ENCODE measurements at places on chromosomes 6 and 20. TPM values are rescaled to one million over a fixed set of nuclear protein-coding genes. Genes with fewer than 3 reads are reported as not detected.
A peak's percentile ranks its signal among the peaks of the same experiment; 100 is the strongest.

The CLVS2 gene
- total RNA-seq: not detected

DNA sequence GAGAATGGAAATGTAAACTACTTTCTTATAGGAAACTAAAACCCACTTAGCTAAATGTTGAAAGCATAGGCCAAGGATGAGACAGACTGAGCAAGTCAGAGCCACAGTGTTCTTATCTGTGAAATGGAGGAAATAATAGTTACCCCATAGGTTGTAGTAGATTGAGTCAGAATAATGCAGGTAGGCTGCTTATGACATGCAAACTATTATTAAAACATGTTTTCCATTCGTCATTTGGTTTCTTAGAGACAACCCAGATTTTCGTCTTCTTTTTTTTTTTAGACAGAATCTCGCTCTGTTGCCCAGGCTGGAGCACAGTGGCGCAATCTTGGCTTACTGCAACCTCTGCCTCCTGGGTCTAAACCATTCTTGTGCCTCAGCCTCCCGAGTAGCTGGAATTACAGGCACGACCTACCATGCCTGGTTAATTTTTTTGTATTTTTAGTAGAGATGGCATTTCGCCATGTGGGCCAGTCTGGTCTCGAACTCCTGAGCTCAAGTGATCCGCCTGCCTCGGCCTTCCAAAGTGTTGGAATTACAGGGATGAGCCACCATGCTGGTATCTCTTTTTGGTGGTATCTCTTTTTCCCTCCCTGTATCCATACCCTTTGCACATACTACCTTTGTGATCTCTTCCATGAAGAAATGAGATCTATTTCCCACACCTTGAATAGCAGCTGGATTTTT, 196.5 kb upstream of the ZNF217 start:
- peak; percentile 84 for DNase-seq

GRCh38 chr6:12174878-12175277, 115.3 kb upstream of the EDN1 start:
- DNase-seq: peak; percentile 86

The XKR7 gene
- not detected for total RNA-seq

DNA sequence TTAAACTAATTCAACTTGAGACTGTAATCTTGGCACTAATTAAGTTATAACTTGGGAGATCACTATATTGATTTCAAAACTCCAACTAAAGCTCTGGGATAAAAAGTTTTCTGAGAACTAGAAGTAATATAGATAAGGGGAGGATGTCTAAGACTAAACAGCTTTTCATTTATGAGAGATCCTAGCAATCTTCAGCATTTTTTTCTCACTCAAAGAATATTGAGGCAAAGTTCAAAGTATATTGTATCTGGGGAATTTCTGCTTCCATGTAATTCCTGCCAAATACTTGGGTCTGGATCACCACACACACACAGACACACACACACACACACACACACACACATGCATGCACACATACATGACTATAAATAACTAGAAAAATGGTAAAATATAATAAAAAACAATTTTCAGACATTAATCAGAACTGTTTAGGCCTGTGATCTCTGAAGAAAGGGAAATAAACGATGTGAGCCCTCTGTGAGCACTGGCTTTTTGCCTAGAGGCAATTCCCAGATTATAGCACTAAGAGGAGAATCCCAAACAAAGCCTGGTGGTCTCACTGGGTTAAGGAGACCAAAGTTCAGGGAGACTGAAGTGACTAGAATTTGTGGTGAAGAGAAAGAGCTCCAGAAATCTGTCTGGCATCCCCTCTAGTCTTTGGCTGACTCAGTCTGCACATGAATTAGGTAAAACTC, 92.8 kb downstream of the ADAT2 start:
- no peak for DNase-seq

DNA sequence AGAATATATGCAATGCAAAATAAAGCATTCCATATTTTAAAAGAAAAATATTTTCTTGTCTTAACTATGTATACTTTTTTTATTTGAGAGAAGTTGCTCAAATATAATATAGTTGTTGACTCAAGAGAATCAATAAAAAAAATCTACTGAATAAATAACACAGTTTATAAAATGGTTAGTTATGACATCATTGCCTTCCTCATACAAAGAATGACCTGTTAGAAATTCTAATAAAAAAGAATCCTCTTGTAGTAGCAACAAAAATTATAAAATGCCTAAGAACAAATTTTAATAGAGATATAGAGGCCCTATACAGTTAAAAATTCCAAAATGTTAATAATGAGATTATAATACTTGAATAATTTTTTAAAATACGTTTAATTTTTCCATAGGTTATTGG, 96.5 kb upstream of the AHI1 start:
- DNase-seq: no peak

GRCh38 chr20:38651562-38651961, 50.0 kb downstream of the ARHGAP40 start:
- no peak for DNase-seq

GRCh38 chr6:166005401-166005943, 162.2 kb downstream of the TBXT start:
- DNase-seq: no peak

The HAO1 gene
- total RNA-seq: not detected
